ENCODE measurements at places on chromosomes 13 and 19.

- DNase-seq, result no peak
Measured at GRCh38 chr13:30373727-30374126, 48.6 kb upstream of the UBE2L5 start.

GRCh38 chr13:113862931-113863523 is 849 bp downstream of the GAS6 start:
- peak; percentile 79 for DNase-seq

DNA sequence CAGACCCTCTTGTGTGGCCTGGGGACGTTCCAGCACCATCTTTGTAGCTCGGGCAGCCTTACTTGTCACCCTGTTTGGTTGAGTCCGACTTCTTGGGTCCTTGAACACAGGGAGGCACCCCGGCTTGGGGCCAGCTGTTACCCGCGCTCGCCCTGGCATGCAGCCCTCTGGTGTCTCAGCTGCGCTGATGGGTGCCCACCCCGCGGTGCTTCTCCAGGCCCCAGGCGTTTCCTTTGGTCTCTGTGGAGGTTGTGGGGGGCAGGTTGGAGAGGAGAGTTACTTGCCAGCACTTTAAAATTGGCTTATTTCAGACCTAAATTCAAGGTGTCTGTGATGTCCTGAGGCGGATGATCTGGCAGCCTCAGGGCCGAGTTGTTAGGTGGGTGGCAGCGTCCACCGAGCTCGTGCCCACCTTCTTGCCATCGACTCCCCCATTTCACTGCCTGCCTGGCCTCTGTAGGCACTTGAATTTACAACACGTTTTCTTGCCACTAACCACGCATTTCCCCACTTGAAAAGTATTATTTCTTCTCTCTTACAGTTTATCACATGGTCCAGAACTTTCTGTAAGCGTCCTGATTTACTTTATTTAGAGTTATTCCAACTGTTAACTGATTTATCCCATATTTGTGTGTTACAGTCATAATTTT is 16.9 kb downstream of the UBAC2 start:
- no peak for DNase-seq

DNA sequence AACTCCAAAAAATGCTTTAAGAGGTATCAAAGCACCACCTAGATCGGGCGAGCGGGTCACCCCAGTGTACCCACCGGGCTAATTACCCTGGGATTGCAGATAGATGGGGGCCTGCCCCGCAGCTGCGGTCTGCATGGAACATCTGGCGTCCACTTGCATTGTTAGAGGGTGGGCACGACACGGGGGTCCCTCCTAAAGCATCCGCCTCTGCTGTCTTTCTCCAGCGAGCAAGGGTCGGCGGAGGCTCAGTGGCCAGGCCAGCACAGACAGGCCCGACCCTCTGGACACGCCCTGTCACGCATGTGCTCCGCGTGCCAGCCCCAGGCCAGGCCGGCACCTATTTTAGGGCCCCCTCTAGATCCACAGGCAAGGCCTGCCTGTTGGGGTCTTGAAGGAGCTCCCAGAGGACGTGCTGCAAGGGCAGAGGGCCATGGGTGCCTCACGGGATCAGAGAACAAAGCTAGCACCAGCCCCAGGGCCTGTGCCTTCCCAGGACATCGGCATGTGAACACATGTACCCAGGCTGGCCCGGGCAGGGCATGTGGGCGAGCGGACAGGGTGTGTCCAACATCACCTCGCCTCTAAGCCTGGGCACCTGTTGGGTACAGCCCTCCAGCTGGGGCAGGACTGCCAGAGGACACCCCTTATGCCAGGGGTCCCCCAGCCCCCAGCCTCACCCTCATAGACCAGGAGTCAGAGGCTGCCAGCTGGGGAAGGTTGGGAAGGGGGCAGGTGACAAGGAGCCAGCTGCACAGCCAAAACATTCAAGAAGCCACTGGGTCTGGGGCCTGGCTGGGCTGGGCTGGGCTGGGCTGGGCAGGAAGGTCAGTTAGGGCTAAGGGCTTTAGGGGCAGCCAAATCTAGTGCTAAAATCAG is 35.6 kb upstream of the NANOS3 start:
- DNase-seq, result peak; percentile 76

DNA sequence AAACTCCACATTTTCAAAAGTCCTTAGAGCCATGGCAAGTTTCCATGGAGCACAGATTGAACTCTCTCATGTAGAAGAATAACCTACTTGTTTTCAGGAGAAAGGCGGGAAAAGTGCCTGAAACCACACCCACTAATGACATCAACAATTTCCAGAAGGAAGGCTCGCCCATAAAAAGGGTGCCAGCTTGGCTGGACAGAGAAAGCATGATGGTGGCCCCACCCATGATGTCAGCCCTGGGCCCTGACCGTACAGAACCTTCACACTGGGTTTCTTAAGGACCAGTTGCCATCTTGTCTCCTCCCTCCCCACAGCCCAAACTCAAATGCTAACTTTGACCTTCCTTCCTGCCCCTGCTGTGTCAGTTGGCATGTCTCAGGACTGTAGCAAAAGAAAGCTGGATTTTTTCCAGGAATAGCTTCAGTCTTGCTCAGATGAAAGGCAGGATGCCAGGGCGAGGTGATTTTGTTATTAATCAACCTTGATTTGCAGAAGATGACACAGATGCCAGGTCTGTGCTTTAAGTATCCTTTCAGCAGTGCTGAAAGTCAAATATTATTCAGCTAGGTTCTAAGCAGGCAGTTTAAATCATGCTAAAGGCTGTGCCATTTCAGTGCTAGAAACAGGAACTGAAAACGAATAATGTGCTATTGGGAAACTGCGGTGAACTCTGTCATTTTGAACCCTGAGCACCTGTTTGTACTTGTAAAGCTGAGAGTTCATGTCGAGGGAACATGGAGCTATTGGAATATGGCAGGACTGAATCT is 89.5 kb upstream of the RFC3 start:
- DNase-seq, result peak; percentile 75

DNA sequence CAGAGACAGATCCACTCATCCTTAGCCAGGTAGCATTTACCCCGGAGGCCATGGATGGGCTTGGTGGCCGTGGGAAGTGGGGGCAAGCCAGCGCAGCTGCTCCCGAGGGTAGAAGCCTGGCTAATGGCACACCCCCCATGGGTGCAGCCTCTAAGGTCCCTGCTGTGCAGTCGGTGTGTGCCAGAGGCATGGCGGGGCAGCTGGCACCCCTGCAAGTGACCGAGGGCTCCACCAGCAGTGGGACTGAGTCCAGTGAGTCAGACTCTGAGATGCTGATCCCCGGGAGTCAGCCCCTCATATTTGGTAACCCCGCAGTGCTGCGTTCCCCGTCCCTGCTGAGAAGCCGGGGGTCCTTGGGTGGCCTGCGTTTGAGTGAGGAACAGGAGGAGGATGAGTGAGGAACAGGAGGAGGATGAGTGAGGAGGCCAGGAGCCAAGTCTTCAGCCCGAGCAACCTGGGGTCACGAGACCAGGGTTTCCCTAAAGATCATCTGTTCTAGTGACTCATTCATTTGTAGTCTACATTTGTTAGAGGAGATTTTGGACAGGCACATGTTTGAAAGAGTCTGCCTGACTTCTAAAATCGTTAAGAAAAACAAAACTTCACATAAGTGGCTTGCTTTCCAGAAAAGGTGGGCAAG is 180.7 kb downstream of the STK24 start:
- no peak for DNase-seq

DNA sequence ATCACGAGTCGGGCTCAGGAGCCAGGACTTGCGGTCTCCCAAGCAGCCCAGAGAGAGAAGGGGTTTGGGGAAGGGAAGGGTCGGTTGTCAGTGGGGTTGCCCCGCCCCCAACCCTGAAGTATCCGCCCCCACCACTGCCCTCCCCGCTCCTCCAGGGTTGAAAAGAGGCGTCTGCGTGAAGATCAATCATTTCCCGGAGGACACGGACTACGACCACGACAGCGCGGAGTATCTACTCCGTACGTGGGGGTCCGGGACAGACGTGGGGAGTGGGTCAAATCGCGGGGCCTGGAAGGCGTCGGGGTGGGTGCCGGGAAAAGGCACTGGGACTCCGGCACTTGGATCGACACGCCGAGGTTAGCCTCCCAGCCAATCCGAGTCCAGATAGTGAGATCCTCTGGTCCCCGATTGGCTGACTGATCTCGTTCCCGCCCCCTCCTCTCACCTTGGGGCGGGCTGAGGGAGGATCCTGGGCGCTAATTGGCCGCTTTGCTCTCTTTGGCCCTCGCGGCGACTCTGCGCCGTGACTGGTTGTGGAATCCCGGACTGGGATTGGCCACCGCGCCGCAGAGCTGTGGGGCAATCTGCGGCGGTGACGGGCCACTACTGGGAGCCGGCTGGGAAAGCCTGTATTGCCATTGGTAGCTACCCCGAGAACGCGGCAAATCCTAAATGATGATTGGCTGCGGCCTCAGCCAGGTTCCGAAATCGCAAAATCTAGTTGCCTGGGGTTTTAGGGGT is 13.3 kb upstream of the CACNG6 start:
- DNase-seq, result peak; percentile 73

DNA sequence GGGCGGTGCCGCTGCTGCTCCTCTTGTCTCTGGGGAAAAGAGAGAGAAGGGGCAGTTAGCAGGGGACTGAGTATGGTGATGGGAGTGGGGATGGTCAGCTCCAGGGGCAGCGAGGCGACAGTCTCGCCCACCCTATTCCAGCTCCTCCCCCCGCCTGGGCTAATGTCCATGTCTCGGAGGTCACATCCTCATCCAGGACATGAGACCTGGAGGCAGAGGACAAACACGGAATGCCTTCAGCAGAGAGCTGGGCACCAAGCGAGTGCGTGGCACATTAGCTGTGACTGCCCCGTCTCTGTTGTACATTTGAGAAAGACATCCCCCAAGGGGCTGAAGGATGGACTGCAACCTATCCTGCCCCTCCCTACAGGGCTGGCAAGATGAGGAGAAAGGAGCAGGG is 9.1 kb downstream of the BBC3 start:
- DNase-seq, result no peak

All from Right ventricle myocardium superior (tissue), 1 donor.